Motor neuron (in vitro differentiated cells): ENCODE measurements at places on chromosomes 4 and X. TPM values are rescaled to one million over a fixed set of nuclear protein-coding genes. Genes with fewer than 3 reads are reported as not detected.

Gene CXCL8
- not detected in 2 replicates for total RNA-seq

Gene CCDC158
- total RNA-seq, result 0.06 TPM in 1 of 2 replicates, not detected in the other

Gene ZNF157
- total RNA-seq, result 1.1 and 1.6 TPM in 2 replicates

Gene ZCCHC18
- total RNA-seq, result 0.72 and 5.6 TPM in 2 replicates

Gene TSPAN7
- total RNA-seq, result 3.1 and 3.9 TPM in 2 replicates

Gene PHEX
- 0.16 and 0.19 TPM in 2 replicates for total RNA-seq
